ENCODE measurements at places on chromosomes 12 and 14.
A peak's percentile ranks its signal among the peaks of the same experiment; 100 is the strongest.

- peaks cover 11% of the 10 kb centered on the region for H3K4me1 ChIP-seq
- no peak for DNase-seq
- H3K36me3 ChIP-seq = peaks cover 27% of the 10 kb centered on the region
- H3K27me3 ChIP-seq = no peaks in the 10 kb centered on the region
- H3K27ac ChIP-seq = peak overlapping the region; percentile 39
- H3K4me3 ChIP-seq = peak overlapping the region; percentile 25
These were observed 996 bp downstream of the REC8 start for GRCh38 chr14:24172871-24173281.

DNA sequence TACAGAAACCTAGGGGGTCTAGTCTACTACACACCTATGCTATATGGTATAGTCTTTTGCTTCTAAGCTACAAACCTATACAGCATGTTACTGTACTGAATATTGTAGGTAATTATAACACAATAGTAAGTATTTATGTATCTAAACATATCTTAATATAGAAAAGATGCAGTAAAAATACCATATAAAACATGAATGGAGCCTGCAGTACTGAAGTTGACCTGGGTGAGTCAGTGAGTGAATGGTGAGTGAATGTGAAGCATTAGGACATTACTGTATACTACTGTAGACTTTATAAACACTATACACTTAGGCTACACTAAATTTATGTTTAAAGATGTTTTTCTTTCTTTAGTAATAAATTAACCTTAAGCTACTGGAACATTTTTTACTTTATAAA is 13.1 kb upstream of the ABCD2 start:
- DNase-seq = no peak
- no peak overlapping the region for H3K4me3 ChIP-seq
- H3K36me3 ChIP-seq = no peaks in the 10 kb centered on the region
- no peak overlapping the region for H3K27ac ChIP-seq
- H3K27me3 ChIP-seq = no peaks in the 10 kb centered on the region

GRCh38 chr12:56078427-56078826 is 1.5 kb upstream of the ERBB3 start:
- H3K27ac ChIP-seq = peak overlapping the region; percentile 56
- H3K36me3 ChIP-seq = no peaks in the 10 kb centered on the region
- H3K4me3 ChIP-seq = peak overlapping the region; percentile 83

- H3K27ac ChIP-seq = peak overlapping the region; percentile 89
- peaks cover 64% of the 10 kb centered on the region for H3K27me3 ChIP-seq
- no peak overlapping the region for H3K4me3 ChIP-seq
- H3K4me1 ChIP-seq = peaks cover 34% of the 10 kb centered on the region
These were observed 10.7 kb downstream of the PXN start for GRCh38 chr12:120254809-120255208.

DNA sequence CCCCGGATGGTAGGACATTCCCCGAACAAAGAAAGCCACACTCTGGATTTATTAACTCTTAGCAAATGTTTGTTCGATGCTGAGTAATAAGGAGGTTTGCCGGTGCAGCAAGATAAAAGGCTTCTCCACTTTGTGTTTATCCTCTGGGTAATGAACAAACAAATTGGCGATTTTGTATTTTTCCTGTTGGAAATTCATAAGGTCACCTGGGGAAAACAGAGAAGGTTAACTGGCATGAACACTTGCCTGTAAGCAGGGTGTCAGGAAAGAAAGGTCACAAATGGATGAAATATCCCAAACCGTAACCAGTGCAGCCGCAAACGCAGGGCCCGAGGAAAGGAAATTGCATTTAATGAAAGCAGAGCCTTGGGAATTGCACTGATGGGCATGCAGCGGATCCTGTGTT is 132.8 kb downstream of the RMST start:
- H3K36me3 ChIP-seq = no peaks in the 10 kb centered on the region
- H3K4me3 ChIP-seq = no peak overlapping the region
- no peak overlapping the region for H3K27ac ChIP-seq
- H3K4me1 ChIP-seq = no peaks in the 10 kb centered on the region
- H3K27me3 ChIP-seq = no peaks in the 10 kb centered on the region

Measured in stimulated activated naive B cell treated with anti-CD40 and anti-IgM and Interleukin-4, amounts not matched to agents 10 μg/mL and 1 μg/mL and 100 μg/mL, for 72 hours (primary cell).